Body of pancreas (tissue), 4 donors: ENCODE measurements at places on chromosomes 6 and 20. TPM values are rescaled to one million over a fixed set of nuclear protein-coding genes. Genes with fewer than 3 reads are reported as not detected.

DNA sequence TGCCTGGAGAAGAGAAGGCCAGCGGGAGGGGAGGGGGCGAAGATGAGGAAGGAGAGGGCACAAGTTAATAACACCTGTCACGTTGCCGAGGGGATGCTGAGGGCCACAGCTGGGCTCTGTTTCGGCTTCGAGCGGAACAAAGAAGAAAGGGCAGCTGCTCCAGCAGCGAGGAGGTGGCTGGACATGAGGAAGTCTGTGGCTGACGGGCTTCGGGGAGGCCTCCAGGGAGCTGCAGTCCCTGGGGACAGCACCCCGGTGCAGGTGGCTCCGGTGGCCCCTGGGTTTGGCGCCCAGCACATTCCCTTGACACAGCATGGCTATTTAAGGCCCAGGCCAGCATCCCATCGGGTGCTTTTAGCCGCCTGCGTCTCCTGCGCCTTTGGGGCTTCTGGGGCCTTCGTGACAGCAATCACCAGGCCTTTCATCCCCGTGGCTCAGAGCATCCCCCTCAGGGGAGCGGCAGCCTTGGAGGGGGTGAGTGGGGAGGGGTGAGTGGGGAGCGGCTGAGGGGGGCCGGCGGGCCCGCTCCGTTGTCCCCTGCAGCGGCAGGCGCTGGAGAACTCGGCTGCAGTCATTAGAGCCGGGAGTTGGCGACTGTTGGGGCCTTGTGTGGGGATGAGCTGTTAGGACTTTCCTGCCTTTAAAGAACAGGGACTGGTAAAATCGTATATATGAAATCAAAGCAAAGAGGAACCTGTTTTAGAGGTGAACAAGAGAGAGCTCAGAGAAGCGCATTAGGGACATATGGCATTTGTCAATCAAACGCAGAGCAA is 99.0 kb downstream of the TMEM242 start:
- H3K4me1 ChIP-seq: peaks cover 20% of the 10 kb centered on the region
- DNase-seq: peak; percentile 9
- H3K4me3 ChIP-seq: no peak overlapping the region

- no peak overlapping the region for H3K4me3 ChIP-seq
- H3K27ac ChIP-seq: no peak overlapping the region
- DNase-seq: no peak
Observed at GRCh38 chr6:39914239-39914638, 20.0 kb downstream of the MOCS1 start.

GRCh38 chr6:15330174-15330944 is 84.5 kb downstream of the JARID2 start:
- H3K36me3 ChIP-seq: no peaks in the 10 kb centered on the region
- H3K4me3 ChIP-seq: no peak overlapping the region
- DNase-seq: no peak
- no peak overlapping the region for H3K27ac ChIP-seq

- no peaks in the 10 kb centered on the region for H3K27me3 ChIP-seq
- no peaks in the 10 kb centered on the region for H3K36me3 ChIP-seq
- DNase-seq: no peak
- no peak overlapping the region for H3K27ac ChIP-seq
Observed at GRCh38 chr6:169177516-169178166, 76.0 kb downstream of the THBS2 start.

GRCh38 chr6:136945072-136945471 is 23.0 kb downstream of the SLC35D3 start:
- no peaks in the 10 kb centered on the region for H3K4me1 ChIP-seq
- H3K27me3 ChIP-seq: no peaks in the 10 kb centered on the region
- H3K27ac ChIP-seq: no peak overlapping the region

DNA sequence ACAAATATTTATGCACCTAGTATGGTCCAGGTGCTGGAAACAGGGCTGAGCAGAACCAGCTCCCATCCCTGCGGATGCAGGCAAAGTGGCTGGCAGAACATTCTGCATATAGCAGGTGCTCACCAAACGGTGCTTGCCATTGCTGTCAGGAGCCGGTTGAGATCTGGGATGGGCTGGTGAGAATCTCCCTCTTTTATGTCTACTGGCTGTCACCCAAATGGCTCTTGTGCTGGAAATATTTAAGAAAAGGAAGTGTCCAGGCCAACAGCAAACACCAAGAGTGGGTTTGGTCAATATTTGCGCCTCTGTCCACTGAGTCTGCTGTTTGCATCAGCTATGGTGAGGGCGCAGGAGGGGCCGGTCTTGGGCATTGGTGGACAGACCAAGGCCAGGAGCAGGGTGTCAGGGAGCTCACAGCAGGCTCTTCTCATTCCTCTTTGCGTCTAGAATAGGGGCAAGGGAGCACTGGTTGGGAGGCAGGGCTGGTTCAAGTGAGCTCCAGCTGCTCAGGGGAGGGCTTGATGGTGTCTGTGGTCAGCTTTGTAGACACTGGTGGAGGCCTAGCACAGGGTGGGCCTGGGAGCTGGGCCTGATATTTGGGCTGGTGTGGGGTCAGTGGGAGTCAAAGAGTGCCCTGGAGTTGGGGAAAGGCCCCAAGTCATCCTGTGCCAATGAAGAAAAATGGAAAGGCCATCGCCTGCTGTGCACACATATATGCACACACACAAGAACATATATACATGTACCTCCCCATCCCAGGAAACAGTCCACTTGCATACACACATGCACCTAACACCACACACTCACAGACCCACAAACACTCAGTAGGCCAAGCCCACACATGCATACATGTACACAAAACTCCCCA is 1.4 kb upstream of the BPIFB2 start:
- H3K27me3 ChIP-seq: no peaks in the 10 kb centered on the region
- no peak overlapping the region for H3K27ac ChIP-seq
- H3K4me1 ChIP-seq: no peaks in the 10 kb centered on the region
- no peak overlapping the region for H3K4me3 ChIP-seq

DNA sequence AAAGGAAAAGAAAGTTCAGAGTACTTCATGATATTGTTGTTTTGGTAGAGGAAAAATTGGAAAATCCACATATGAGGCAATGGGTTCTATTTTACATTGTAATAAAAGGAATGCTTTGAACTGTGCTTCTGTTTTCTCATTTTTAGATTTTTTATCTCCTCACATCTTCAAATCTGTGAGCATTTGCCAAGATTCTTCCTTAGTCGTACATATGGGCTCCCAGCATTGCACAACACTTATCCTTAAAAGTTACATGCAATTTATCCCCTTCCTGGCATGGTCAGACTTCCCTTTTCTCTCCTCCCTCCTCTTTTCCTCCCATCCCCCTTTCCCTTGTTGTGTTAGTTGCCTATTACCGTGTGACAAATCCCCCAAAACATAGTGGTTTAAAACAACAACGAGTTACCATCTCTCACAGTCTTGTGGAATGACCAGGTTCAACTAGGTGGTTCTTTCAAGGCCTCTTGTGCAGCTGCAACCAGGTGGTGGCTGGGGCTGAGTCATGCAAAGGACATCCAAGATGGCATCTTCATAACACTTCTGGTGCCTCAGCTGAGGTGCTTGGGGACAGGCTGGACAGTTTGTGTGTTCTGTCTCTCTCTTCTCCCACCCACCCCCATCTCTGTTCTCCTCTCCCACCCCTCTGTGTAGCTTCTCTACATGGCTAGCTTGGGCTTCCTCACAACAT is 68.7 kb downstream of the TXNDC5 start:
- no peaks in the 10 kb centered on the region for H3K4me1 ChIP-seq
- no peak overlapping the region for H3K27ac ChIP-seq
- no peak overlapping the region for H3K4me3 ChIP-seq

GRCh38 chr20:2692886-2693285 is 306 bp downstream of the EBF4 start:
- H3K4me1 ChIP-seq: peaks cover 14% of the 10 kb centered on the region
- DNase-seq: peak; percentile 20
- H3K36me3 ChIP-seq: no peaks in the 10 kb centered on the region
- H3K27me3 ChIP-seq: no peaks in the 10 kb centered on the region
- H3K4me3 ChIP-seq: no peak overlapping the region
- no peak overlapping the region for H3K27ac ChIP-seq

- no peaks in the 10 kb centered on the region for H3K27me3 ChIP-seq
- no peaks in the 10 kb centered on the region for H3K36me3 ChIP-seq
- H3K4me1 ChIP-seq: no peaks in the 10 kb centered on the region
- DNase-seq: no peak
Observed at GRCh38 chr6:80922916-80923455, 816.5 kb downstream of the BCKDHB start.

GRCh38 chr6:99871641-99872040 is 122.4 kb downstream of the MCHR2 start:
- no peak overlapping the region for H3K4me3 ChIP-seq
- no peak for DNase-seq
- no peaks in the 10 kb centered on the region for H3K27me3 ChIP-seq
- no peak overlapping the region for H3K27ac ChIP-seq
- H3K36me3 ChIP-seq: no peaks in the 10 kb centered on the region
- no peaks in the 10 kb centered on the region for H3K4me1 ChIP-seq

DNA sequence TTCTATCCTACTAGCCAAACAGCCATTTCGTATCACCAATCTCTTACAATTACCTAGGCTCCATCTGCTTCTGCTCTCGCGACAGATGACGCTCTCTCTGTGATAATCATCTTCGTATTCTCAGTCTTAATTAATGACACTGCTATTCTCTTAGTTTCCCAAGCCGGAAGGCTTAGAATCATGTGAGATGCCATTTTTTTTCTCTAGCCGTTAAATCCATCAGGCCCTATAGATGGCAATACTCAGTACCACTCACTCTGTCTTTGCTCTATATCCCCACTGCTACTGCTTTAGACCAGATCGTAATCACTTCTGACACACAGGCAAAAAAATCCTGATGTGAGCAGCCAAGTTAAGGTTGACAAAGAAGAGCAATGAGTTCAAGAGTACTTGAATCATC is 2.1 kb upstream of the THEMIS start:
- no peaks in the 10 kb centered on the region for H3K36me3 ChIP-seq
- no peaks in the 10 kb centered on the region for H3K4me1 ChIP-seq
- H3K4me3 ChIP-seq: no peak overlapping the region
- H3K27me3 ChIP-seq: no peaks in the 10 kb centered on the region

DNA sequence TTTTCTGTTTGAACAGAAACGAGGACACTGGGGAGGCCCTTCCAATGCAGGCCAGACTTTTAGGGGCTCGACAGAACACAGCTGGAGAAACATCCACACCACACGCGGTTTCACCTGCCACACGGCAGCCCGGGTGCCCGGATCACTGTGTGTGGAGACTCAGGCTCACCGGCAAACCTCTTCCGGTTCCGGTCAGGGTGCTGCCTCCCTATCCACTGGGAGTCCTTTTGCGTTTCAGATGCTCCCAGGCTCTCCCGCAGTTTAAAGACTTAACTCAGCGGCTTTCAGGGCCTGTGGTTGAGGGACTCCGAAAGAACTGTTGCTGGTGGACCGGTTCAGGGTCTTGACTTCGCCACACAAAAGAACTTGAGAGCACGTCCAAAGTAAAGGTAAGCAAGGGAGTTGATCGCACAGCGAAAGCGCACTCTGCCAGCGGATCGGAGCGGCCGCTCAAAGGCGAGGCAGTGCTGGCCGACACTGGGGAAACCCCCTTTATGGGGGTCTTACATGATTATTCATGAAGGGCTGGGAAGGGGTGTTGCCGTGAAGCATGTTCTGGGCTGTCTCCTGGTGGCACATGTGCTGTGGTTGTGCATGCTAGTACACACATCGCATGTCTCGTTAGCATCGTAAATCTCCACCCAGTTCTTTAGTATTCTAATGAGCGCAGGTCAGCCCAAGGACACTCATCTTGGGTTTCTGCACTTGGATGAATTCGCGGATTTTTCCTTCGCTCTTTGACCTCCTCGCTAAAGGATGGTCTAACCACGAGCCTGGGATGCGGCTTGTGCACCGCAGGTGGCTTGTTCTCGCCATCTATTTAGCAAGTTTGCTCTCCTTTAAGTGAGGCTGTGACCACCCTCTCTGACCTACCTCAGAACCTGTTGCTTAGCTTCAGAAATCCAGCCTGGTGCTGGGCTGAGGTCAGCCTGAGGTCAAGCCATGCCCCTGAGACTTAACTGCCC is 180.3 kb downstream of the CDH26 start:
- no peak overlapping the region for H3K4me3 ChIP-seq
- no peak overlapping the region for H3K27ac ChIP-seq
- peak; percentile 56 for DNase-seq

The TRDN gene
- total RNA-seq: not detected

The IER3 gene
- 46.4 TPM for total RNA-seq

The OPRL1 gene
- total RNA-seq: 2.6 TPM
